Activated CD4-positive, alpha-beta T cell treated with anti-CD3 and anti-CD28 coated beads, Interleukin-2, amount 50 U/mL, for 48 hours (primary cell): ENCODE measurements at places on chromosomes 1 and 21.

GRCh38 chr1:54989968-54990810 is 8.5 kb upstream of the BSND start:
- DNase-seq = no peak

GRCh38 chr1:25821630-25822091 is 1.9 kb downstream of the MTFR1L start:
- DNase-seq = no peak

GRCh38 chr1:156852418-156852874 is 6.5 kb downstream of the INSRR start:
- no peak for DNase-seq

- no peak for DNase-seq
Measured at GRCh38 chr1:201223852-201224665, 33.4 kb downstream of the IGFN1 start.

- no peak for DNase-seq
Measured at GRCh38 chr1:167161242-167161641, 59.4 kb upstream of the POU2F1 start.

DNA sequence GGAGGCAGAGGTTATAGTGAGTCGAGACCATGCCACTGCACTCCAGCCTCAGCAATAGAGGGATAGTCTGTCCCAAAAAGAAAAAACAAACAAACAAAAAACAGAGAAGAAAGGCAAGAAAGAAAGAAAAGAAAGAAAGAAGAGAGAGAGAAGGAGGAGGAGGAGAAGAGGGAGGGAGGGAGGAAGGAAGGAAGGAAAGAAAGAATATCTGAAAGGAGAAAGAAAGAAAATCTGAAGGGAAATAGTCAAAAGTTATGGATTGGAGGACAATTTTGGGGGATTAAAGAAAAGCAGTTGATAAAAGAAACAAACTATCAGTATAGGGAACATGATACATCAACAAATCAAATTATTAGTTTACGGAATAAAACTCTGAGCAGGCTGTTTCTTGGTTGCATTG is 67.4 kb upstream of the TBX15 start:
- no peak for DNase-seq

GRCh38 chr1:56206391-56206790 is 373.0 kb downstream of the PLPP3 start:
- no peak for DNase-seq

GRCh38 chr1:17276568-17276967 is 27.7 kb downstream of the PADI3 start:
- no peak for DNase-seq

DNA sequence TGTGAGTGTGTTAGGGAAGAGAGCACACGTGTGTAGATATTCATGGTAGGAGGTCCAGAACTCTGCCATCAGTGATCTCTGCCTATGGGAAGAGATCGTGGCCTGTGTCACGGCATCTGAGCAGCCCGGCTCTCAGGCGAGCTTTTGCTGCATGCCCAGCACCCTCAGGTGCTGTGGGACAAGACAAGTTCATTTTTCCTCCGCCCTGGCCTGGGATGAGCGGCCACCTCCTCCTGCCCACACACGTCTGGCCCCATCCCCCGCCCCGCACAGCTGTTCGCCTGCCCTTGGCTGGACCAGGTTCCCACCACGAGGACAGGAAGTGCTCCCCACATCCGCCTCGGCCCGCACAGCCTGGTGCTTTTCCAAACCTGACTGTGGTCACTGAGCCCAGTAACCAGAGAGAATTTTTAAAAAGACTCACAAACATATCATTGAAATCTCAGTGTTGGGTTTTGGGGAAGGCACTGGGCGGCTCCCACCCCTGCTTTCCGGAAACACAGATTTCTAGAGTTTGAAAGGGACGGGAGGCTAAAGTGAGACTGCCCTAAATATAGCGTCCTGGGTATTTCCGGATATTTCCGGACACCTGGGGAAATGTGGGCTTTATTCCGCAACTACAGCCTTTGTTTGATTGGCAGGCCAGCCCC is 18.0 kb downstream of the BMP8A start:
- DNase-seq = peak; percentile 27
